ACHN (cell line): ENCODE measurements at places on chromosomes 12 and 14.

- peak; percentile 4 for DNase-seq
Measured at GRCh38 chr14:36663404-36664321, 2.0 kb downstream of the PAX9 start.

- no peak for DNase-seq
Measured at GRCh38 chr14:52025310-52025709, 36.0 kb downstream of the RTRAF start.

GRCh38 chr14:30283822-30284446 lies 275.0 kb upstream of the G2E3 start:
- peak; percentile 57 for DNase-seq

- no peak for DNase-seq
Measured at GRCh38 chr12:16118586-16118985, 158.9 kb downstream of the SLC15A5 start.

- DNase-seq, result no peak
Measured at GRCh38 chr12:8453021-8453513, 2.7 kb upstream of the CLEC6A start.

GRCh38 chr12:83168751-83169150 lies 482.0 kb downstream of the TMTC2 start:
- DNase-seq, result no peak

- no peak for DNase-seq
Measured at GRCh38 chr14:60197629-60198303, 32.6 kb upstream of the DHRS7 start.

DNA sequence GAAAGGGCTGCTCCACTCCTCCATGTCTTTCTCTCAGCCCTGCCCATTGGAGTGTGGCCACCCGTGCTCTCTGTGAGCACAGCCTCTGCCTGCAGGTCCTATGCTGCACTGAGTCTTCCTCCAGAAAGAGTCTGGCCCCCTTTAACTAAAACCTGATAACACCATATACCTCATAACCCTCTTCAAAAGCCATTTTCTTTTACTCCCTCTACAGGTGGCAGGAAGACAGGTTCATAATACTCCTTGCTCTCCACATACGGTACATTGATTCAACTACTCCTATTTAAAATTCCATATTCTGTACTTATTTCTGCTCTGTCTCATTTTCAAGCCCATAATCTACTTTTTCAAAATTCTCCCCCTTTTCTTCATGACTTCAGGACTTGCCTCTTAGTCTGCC lies 144.0 kb downstream of the HELB start:
- DNase-seq, result no peak

- peak; percentile 91 for DNase-seq
Measured at GRCh38 chr14:91980157-91980556, 32.7 kb upstream of the FBLN5 start.

DNA sequence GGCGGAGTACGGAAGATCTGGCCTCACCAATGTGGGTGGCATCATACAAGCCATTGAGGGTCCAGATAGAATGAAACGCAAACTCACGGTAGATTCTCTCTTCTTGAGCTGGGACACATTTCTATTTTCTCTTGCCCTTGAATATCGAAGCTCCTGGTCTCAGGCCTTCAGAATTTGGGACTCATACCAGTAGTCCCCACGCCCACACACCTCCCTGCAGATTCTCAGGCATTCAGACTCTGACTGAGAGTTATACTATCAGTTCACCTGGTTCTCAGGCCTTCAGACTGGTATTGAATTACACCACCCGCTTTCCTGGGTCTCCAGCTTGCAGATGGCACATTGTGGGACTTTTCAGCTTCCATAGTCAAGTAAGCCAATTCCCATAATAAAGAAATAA lies 37.8 kb downstream of the EIF2S3B start:
- no peak for DNase-seq

DNA sequence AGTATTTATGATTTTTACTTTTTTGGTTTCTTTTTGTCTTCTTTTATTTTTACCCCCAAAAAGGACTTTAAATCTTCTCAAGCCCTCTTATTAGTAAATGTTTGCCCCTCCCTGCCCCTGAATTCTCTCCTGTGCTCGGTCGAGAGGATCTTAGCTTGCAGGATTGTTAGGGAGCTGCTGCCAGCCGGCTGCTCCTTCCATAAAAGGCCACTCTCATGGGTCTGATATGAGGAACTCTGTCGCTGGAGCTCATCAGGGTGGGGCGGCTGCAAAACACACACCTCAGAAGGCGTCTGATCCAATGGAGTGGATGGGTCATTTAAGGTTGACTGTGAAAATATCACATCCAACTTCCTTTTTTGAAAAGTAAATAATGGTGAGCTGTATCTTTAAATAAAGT lies 8.5 kb downstream of the LTBR start:
- no peak for DNase-seq

DNA sequence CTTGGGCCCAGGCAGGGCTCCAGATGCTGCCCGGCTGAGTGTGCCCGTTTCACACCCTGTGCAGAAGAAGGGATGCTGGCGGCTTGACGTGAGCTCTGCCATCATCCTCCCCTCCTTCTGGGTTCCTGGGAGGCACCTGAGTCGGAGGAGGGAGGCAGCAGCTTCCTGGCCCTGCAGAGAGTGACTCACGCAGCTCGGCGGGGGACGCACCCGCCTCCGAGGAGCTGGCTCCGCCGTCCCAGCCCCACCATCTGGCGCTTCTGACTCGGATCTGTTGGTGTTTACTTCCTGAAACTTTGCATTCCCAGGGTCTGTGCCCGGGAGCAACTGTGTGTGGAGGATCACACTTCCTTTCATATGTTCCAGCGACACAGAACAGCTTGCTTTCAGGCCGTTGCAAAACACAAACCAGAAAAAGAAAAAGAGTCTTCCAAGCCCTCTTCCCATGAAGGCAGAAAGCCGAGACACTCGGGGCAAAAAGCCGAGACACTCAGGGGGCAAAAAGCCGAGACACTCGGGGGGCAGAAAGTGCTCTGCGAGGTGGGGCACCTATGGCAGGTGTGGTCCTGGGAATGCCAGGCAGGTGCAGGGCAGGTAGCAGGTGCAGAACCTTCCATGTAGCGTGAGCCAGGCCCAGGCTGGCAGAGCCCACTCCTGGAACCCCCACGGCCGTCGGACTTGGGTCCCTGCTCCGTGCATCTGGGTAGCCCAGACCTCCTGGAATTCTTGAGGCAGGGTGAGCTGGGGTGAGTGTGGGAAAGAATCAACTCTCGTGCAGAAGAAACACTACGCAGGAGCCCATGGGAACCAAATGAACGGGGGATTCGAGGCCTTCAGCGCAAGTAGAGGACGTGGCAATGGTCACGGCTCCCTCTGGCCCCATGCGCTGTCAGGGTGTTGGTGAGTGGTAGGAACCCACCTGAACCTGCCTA lies 27.6 kb upstream of the GALNT9 start:
- peak; percentile 81 for DNase-seq

DNA sequence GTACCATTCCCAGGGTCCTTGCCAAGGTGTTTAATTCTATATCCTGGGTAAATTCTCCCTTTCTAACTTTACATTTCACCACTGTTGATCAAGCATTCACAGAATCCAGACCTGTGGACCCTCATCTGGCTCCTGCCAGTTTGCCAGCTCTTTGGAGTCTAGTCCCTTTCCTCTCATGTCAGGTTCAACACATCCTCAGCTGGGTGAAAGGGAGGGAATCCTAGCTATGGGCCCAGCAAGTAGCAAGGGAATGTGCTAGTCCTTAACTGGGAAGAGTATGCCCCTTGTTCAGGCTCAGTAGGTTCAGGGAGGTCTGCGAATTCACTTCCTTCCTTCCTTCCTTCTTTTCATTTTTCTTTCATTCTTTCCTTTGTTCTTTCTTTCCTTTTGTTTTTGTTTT lies 38.2 kb upstream of the HMGA2 start:
- no peak for DNase-seq

DNA sequence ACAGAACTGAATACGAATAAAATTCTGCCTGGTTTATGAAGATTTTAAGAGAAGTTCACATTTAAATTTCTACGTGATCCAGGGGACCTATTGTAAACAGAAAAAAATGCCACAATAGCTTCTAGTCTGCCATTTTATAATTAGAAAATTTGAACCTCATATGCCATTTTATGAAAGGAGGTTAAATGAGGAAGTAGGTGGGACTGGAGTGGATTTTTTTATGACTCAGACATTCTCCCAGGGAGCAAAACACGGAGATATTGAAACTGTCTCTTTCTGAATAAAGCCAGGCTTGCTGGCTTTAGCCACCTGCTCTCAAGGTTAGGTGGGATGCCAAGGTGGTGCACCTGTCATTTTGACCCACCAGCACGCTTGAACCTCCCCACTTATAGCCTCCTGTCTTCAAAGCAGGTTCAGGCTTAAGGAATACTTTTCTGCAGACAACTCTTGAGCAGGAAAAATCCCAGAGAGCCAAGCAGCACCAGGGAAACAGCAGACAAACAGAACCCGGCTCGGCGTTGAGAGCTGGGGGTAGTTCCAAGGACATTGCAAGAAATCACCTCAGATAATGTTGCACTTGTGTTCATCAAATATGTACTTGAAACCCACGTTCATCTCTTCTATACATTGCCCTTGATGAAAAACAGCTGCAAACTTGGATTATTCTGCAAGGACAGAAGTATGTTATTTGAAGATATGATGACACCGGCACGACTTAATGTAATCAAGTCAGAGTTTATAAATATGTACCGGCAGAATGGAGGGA lies 203.7 kb downstream of the PPM1H start:
- peak; percentile 76 for DNase-seq

- DNase-seq, result no peak
Measured at GRCh38 chr12:97452839-97453238, 9.8 kb upstream of the RMST start.

DNA sequence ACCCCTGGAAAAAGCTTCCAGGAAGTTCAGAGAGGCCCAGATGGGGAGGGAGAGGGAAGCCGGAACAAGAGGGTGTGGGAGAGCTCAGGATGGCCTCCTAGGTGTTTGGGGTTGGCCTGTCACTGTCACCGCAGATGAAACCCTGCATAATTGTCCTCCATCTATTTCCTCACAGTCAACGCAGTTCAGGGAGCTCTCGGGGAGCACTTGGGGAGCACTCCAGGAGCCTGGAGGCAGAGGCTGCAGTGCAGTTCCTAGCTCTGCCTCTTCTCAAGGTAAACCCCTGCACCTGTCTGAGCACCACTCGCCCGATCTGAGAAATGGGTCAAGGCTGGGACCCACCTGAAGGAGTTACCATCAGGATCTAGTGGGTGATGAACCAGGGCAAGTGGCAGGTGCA lies 194.6 kb upstream of the LHX5 start:
- no peak for DNase-seq

GRCh38 chr12:82950356-82950755 lies 263.6 kb downstream of the TMTC2 start:
- no peak for DNase-seq

GRCh38 chr14:82731526-82731925 lies 1197.9 kb upstream of the SEL1L start:
- no peak for DNase-seq

DNA sequence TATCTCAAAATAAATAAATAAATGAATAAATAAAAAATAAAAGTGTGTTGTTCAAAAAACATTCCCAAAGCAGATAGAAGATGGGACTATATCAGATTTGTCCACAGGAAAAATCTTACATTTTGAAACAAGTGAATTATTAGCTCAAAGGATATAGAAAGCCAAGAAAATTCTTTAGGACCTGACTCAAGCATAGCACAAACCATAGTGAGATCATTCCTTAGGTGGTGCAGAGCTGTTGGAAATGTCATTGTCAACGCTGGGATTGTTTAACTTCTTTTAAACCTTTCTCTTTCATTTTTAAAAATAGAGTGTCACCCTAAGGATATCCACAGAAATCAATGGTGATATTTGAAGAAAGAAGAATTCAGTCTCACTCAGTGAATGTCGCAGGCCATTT lies 43.5 kb downstream of the DRAM1 start:
- peak; percentile 33 for DNase-seq

DNA sequence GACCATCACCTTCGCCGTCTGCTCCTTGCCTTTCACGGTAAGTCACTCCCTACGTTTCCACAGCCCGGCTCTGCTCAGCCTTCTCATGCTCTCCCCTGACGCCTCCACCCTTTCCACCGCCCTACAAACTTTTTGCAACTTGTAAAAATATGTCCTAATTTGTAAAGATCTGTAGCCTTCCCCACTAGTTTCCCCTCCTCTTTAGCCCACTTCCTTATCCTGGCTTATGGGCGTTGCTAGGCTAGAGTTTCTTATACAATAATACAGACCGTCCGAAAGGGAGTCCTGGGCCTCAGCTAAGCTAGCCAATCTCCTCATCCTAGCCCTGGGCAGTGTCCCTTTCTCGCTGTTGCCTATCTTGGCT lies 1.2 kb downstream of the PTGER2 start:
- no peak for DNase-seq

DNA sequence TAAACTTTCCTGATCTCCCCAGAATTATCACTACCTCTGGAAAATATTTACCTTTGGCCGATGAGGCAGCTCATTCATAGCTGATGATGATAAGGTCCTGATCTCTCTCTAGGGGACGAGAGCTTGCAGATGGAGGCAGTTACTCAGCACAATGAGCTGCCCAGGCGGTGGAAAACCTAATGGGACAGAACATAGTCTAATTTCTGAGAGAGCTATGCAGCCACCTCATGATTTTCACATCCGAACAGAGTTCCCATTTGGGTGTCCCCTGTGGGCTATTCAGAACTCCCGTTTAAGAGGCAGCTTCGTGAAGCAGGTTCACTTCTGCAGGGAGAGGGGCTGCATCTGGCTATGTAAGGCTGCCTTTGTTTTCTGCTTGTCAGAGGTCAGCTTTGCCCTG lies 724.6 kb upstream of the TMEM132C start:
- DNase-seq, result no peak

- no peak for DNase-seq
Measured at GRCh38 chr12:132270969-132271754, 58.2 kb downstream of the GALNT9 start.

GRCh38 chr14:89279649-89280232 lies 137.3 kb downstream of the FOXN3 start:
- no peak for DNase-seq

- no peak for DNase-seq
Measured at GRCh38 chr12:25552681-25553080, 402 bp downstream of the LMNTD1 start.

DNA sequence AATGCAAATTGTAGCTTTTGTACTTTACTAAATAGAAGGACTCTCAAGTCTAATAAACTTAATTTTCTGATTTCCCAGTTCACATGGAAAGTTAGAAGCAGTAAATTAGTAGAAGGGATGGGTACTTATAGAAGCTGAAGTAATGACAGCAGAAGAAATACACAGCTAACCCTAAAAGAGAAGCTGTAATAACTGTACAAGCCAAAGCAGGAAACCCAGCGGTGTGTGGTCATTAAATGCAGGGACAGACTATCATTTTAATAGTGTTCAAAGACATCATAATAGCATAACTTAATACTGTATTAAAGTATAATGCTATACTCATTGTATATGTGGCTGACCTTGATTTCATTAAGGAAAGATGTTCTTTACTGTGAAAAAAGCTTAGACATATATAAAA lies 74.9 kb downstream of the PCNX1 start:
- no peak for DNase-seq
